Activated naive CD4-positive, alpha-beta T cell treated with anti-CD3 and anti-CD28 coated beads, Interleukin-2, amount 50 U/mL, for 72 hours (primary cell): ENCODE measurements at places on chromosomes 4 and X. TPM values are rescaled to one million over a fixed set of nuclear protein-coding genes. Genes with fewer than 3 reads are reported as not detected.

DNA sequence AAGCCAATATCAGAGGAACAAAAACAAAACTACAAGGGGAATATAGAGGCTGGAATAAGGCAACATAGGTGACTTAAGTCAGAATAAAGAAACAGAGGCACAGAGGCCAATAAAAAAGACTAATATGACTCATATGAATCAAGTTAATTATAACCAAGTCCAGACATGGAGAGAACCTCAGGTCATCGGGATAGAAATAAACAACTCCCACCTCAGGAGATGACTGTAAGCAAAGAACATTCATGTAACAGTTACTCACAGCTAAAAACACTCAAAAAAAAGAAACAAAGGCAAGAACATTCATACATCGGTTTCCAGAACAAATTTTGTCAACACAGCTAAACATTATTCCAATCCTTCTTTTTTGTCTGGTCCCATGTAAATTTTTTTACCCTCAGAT, 60.3 kb upstream of the RXFP1 start:
- no peak for DNase-seq

The MAGEH1 gene
- 24.3 TPM for total RNA-seq

DNA sequence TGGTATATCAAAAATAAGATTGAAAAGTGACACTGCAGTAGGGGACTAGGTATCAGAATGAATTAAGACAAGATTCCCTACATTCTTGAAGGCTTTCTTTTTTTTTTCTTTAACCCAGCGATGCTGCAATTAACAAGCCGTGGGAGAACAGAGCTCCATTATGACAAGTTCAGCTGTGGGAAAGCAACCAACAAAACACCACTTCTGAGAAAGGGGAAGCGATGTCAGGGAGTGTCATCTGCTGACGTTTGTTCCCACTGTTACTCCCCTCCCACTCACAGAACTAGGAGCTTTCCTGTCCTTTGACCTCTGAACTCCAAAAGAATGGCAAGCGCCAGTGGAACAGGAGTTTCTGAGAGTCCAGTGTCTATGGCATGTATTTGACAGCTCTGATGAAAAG, 90.2 kb upstream of the SLITRK2 start:
- no peak for DNase-seq

- DNase-seq, result no peak
These were observed 84.0 kb downstream of the LPAR4 start for GRCh38 chrX:78831523-78831922.

- DNase-seq, result no peak
These were observed 46.9 kb downstream of the CCDC158 start for GRCh38 chr4:76373919-76374552.

The GAGE12J gene
- not detected for total RNA-seq

The KLHL13 gene
- total RNA-seq, result 1.4 TPM

The DIPK2B gene
- total RNA-seq, result not detected

- DNase-seq, result no peak
These were observed 14.6 kb downstream of the CLCN3 start for GRCh38 chr4:169634975-169635374.

The ZAR1 gene
- not detected for total RNA-seq

DNA sequence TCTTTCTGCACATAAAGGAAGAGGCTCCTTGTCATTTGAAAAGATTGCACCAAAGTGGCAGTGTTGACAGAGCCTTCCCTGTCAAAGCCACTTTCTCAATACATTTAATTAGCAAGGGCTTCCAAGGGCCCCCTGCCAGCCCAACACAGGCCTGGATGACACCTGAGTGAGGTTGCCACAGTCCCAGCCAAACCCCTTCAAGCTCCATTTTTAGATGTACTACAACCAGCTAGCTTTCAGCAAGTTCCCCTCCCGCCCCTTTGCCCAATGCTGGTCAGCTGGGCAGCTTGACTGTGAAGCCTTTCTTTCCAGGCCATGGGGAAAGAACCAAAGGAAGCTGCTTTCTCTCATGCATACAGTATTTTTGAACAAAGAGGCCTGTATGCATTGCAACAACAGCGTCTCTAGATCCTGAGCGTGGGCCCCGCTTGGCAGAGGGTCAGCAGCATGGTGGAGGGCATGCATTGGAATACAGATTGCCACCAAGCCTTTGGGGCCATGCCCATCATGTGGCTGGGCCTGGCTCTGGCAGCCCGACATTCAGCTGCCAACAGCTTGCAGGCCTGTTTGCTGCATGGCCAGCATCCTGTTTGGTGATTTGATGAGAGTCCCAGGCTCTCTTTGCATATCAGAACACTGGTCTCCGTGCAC, 261.1 kb upstream of the GATB start:
- no peak for DNase-seq

- no peak for DNase-seq
These were observed 2003.0 kb downstream of the C4orf33 start for GRCh38 chr4:131098976-131099375.

DNA sequence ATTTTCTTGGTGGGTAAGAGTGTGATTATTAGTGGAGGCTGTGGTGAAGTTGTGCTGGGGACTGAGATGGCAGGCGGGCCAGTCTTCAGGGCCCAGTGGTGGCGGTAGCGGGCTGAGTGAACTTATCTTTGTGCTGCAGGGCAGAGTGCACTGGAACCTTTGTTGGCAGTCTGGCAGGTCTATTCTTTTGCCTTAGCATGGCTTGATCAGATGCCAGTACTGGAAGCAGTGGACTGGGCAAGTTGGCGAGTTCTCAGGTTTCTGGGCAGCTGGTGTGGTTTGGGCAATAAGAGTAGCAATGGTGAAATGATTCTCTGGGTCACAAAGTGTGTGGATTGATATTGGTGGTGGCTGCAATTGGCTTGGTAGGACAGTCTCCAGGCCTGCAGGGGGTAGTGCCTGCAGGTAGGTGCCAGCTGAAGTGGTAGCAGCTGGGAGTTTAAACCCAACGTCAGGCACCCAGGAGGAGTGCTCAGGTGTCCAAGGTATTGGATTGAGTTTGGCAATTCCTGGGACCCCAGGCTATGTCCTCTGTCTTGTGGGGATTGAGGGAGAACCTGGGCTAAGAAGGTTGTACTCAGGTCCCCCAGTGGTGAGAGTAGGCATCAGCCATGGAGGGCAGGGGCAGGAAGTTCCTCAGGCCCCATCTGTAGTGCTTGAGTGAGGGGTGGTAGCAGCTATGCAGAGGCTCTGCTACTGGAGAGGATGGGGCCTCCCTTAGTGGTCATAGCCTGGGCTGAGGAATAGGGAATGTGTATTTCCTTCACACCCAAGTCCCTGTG, 34.9 kb upstream of the SLC25A14 start:
- DNase-seq, result no peak

DNA sequence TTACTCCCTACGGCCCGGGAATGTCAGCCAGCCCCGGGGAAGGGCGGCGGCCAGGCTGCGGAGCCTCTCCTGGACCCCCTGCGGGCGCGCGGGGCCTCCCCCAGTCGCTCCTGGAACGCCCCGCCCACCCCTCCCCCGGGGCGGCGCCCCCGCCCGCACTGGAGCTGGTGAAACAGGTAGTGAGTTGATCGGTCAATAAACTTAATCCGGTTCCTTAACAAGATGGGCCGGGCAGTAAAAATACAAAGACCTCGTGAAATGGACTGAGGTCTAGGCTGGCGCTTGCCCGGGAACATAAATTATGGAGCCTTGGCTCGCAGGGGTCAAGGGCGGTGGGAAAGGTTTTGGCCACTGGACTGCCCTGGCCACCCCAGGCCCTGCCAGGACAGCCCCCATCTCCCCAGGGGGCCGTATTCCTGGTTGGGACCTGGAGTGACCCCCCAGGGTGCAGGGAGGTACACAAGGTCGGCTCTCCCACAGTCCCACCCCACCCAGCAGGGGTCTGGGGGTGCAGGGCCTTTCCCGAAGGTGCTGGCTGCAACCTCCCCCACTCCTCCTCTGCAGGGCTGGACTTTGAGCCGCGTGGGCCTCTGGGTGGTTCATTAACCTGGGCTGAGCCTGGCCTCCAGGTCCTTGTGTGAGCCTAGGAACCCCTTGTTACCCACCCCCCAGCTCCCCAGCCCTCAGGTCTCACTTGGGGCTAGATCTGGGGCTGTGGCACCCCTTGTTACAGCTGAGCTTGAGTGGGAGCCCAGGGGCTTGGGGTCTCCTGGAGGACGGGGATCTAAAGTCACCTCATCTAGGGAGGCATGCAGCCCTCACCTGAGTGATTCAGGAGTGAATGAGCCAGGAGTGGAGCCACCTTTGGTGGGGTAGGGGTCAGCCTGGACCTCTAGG, 2.5 kb downstream of the FGFR3 start:
- DNase-seq, result no peak

DNA sequence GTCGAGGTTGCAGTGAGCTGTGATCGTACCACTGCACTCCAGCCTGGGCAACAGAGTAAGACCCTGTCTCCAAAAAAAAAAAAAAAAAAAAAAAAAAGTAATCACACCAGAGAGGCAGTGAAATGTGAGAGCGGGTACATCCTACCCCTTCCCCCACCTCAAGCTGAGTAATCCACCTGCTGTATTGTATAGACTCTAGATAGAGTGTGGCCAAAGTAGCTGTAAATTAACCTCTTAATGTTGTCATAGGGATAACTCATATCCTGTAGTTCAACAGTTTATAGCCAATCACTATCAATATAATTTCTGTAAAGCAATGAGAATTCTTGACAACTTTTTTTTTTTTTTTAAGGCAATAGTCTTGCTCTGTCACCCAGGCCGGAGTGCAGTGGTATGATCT, 30.8 kb downstream of the TNIP2 start:
- no peak for DNase-seq

DNA sequence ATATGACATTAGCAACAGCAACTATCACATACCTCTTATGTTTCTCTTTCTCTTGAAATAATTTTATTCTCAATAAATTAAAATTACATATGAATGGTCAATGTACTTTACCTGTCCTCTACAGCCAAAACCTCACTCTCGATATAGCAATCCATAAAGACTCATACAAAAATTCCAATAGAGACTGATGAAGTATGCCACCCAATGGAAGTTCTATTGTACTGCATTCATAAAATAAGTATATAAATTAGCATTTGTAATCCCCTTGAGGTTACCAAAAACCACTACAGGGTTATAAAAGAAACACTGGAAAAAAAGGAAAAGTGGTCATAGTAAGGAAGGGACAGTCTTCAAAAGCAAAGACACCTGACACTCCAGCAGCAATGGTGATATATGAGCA, 32.8 kb downstream of the CLDN2 start:
- DNase-seq, result no peak

The FAM9B gene
- not detected for total RNA-seq

The GRIA2 gene
- total RNA-seq, result not detected

DNA sequence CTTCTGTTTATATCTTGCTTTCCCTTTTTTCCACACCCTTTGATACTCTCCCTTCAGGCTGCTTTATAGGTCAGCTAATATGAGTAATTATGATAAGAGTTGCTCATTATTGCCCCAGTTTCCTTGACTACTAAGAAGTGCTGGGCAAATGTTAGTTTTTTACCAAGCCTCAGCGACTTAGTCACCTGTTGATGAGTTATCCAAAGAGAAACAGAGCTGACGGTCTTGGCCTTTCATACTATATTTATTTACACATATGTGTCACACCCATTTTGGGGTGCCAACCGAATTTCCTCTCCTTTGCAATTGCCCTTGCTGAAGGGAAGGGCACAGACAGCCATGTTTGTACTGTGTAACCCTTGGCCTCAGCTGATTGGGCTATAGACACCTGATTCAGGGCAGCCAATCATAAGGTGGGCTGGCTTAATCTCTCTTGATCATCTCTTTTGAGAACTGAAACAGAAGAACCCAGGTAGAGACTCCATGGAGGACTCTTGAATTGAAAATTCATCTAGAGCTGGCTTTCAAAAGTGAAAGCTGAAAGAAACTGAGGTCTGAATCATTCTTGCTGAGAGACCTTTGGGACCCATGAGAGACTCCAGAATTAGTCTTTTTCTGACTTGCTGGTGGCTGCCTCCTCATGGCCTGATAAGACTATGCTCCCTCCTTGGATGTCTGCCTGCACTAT, 111.7 kb upstream of the RPS6KA3 start:
- peak; percentile 25 for DNase-seq

DNA sequence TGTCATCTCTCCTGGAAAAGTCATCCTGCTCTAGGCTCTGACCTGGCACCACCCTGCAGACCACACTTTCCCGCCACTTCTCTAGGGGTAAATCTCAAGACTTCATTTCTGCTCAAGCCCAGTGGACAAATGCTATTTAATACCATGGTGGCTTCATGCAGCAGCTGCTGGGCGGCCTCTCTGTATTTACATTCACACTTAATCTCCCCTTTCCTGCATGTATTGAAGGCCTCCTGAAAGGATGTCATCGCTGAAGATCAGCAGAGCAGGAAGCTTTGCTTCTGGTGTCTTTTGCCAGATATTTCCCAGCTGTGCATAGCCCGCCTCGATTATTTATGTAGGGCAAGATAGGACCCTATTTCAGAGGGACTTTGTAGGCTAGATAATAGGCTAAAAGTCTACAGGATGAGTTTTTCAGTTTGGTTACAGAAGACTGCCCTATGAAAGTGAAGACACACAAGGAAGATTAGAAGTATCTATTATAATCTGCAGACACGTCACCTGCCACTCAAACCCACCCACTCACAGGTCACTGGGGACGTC, 17.2 kb downstream of the PROM1 start:
- DNase-seq, result no peak

DNA sequence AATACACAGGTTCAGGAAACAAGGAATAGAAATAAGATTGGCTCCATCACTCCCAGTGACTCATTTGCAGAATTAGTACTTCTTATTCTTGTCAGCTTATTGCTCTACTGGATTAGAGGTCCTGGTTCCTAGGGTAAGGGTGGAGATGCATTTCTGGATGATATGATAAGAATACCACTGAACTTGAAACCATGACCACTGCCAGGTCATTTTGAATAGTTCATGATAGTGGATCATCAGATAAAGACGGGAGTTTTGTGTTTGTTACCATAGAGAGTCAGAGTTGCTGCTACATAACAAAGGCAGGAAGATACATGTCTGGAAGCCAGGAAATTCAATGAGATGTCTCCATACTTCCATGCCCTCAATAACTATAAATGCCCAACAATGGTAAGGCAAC, 109.2 kb upstream of the FAT1 start:
- no peak for DNase-seq

GRCh38 chr4:185311113-185311888, 84.4 kb downstream of the LRP2BP start:
- DNase-seq, result no peak

The FAM47A gene
- not detected for total RNA-seq

The CT45A3 gene
- not detected for total RNA-seq

The TCEAL6 gene
- not detected for total RNA-seq

DNA sequence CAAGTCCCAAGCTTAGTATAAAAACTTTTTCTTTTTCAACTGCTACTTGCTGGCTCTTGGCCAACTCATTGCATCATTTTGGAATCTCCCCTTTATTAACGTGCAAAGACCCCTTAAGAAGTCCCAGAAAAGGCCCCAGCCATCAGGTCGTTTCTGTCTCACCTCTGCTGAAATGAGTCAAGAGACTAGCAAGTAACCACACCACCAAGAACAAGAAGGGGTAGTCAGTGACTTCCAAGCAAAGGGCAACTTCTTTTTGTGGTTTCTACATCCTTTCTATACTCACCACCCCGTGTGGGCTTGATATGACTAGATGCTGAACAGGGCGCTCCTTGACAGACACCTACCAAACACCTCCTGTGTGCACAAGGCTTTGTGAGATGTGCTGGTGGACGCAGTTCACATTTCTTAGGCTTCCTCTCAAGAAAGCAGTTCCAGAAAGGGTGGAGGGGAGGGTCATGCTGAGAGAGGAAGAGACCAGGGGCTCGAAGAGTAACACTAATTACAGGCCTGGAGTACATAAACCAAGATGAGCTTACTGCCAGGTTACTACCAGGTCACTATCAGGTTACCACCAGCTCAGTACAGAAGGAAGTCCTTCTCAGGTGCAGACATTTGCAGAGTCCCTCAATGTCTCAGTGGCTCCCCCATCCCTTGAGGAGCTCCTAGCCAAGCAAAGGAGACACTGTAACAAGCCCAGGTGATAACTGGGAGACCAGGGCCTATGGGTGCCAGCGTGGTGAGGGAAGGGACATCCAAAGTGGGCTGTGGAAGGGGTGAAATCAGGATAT, 19.3 kb downstream of the JAKMIP1 start:
- DNase-seq, result no peak
